GM10248 (cell line): ENCODE measurements at places on chromosomes 2 and 18.

GRCh38 chr2:71603311-71603811 is 150.0 kb downstream of the DYSF start:
- DNase-seq, result no peak

DNA sequence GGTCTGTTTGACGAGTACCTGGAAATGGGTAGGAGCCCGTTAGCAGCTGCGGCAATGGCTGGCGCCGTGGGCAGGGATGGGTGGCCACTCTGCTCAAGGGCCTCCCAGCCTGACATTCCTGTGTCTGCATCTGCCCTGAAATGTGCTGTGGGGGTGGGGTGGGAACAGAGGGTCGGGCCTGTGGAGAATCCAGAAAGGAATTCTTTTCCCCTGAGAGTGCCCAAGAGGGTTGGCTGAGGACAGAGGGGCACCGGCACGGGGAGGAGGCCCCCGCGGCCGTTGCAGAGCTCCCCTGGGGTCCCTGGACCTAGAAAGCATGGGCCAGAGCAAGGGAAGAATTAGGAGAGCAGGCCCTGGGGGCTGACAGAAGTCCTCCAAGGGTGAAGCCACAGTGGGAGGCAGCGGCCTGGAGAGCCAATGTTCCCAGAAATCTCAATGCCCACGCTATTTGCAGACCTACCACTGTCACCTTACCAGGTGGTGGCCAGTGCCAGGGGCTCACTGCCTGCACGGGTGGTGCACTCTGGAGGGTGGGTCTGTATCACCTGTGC is 27.8 kb downstream of the ANO7 start:
- no peak for DNase-seq

GRCh38 chr2:240247868-240248720 is 107.6 kb upstream of the OTOS start:
- no peak for DNase-seq

GRCh38 chr18:12946549-12947284 is 1.1 kb upstream of the SEH1L start:
- DNase-seq, result no peak

GRCh38 chr2:217061916-217062505 is 202.1 kb upstream of the TNP1 start:
- no peak for DNase-seq

DNA sequence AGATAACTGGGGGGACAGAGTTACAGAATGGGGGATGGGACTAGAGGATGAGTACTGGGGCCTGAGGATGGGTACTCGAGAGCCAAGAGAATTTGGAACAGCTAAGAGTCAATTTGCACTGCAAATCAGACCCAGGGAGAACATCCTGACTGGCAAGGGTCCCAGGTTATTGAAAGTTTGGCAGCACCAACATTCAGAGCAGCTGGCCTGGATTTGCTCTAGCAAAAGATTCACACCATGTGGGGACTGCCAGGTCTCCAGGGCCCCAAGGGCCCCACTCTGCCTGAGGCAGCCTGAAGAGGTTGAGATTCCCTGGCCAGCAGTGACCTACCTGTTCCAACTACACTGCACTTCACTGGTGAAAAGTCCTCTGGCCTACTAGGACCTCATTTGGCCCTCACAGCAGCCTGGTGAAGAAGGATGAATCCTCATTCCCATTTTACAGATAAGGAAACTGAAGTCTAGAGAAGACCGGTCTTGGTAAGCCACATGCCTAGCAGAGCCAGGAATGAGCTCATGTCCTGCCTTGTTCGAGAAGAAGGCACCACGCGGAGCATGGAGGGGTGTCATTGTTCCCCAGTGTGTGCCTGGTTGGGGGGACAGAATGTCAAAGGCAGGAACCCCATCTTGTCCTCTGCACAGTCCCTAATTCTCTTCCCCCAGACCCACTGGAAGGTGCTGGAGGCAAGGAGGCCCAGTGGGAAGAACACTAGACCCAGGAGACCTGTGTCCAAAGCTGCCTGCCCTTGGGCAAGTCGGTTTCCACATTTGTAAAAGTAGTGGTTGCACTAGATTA is 258.6 kb downstream of the TNS1 start:
- DNase-seq, result no peak

- no peak for DNase-seq
Observed at GRCh38 chr2:241904791-241905710, 35.5 kb downstream of the RTP5 start.

GRCh38 chr18:58532972-58533371 is 95.9 kb downstream of the ALPK2 start:
- no peak for DNase-seq

DNA sequence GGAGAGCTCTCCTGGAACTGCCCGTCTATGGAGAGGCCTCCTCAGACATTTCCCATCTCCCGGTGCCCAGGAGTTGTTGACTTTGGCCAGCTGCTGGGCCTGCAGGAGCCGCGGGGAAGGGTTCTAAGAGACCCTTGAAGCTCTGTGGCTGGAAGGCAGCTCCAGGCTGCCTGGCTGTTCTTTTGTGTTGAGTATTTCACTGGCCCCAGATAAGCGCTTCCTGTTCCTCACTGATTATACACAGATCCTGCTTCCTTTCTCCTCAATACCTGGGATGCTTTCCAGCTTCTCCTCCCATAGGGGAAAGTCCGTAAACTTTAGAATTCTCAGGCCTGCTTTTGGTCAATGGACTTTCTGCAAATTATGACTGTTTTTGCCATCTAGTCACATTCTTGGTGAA is 57.8 kb downstream of the TGOLN2 start:
- no peak for DNase-seq

DNA sequence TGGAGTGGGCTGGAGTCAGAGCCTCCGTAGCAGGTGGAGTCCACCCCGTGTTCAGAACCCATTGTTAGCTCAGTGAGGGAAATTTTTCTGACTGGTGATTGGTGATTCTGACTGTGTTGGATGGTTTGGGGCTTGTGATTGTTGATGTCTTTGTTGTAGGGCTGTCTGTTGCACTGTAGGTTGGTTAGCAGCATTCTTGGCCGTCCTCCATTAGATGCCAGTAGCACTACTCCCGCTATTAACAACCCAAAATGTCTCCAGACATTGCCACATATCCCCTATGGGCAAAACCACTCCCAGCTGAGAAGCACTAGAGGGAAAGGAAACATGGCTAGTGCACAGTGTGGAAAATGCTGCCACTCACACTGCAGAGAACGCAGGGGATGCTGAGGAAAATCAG is 51.7 kb downstream of the ARMC9 start:
- no peak for DNase-seq

DNA sequence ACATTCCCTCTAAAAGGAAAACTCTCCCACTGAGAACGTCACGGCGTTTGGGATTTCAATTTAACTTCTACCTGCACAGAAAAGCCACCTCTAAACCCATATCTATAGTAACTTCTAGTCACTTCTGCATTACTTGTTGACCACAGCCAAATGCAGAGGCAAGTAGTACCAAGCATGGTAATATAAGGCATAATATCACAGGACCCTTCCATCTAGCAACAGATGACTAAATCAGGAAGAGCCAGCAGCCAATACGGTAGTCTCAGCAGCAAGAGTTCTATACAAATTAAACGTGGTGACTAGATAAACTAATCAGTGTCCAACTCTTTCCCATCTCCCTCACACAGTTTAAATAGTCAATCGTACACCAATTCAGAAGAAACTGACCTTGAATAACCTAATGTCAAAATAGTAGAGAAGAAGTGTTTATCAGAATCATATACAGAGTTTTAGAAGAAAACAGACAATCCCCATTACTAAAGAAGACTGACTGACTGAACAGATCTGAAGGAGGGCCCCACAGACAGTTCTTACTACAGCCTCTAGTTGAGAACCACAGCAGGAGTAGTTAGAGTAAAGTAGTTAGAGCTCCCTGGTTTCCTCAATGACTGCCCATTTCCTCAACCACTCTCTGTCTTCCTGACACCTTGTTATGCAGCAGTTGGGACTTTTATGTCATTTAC is 30.0 kb downstream of the MEMO1 start:
- DNase-seq, result peak; percentile 76

GRCh38 chr18:63098018-63098981 is 221.3 kb downstream of the BCL2 start:
- DNase-seq, result peak; percentile 65

- no peak for DNase-seq
Observed at GRCh38 chr2:187550857-187551256, 3.4 kb downstream of the TFPI start.

DNA sequence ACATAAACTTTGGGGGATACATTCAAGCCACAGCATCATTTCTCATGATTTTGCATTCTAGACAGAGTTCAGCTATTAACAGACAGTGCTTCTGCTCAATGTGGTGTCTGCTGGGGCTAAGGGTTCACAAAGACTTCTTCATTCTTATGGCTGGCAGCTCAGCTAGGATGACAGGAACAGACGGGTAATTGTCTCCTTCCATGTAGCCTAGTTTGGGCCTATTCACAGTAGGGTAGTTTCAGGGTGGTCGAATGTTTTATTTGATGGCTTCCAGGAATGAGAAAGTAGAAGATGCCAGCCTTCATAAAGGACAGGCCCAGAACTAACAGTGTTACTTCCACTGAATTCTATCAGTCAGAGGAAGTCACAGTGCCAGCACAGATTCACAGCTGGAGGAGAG is 26.0 kb upstream of the BCL2L11 start:
- no peak for DNase-seq

DNA sequence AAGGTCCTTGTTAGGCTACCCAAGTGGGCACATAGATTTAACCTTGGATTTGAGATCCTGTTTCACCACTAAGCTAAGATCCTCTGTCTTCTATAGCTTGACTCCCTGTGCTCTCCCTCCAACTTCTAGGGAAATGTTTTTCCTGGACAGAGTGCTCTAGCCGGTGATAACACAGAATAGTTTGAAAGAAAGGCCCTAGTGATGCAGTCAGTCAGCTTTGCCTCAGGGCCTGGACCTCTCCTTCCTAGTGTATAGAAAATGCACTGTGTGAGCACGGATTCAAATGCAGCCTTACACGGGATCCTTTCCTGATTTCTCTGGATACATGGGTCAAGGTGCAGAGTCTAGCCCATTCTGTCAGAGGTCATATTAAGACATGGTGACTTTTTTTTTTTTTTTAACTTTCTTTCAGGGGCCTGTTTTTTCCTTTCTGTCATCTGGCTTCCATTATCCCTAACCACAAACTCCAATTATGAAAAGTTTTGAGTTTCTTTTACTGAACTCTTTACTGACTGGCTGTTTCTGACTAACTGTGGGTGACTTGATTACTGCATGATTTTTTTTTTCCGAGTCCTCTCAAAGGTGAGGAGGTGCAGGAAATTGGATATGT is 122.6 kb downstream of the LRP1B start:
- DNase-seq, result no peak
